ENCODE measurements at places on chromosomes 11 and 22.

DNA sequence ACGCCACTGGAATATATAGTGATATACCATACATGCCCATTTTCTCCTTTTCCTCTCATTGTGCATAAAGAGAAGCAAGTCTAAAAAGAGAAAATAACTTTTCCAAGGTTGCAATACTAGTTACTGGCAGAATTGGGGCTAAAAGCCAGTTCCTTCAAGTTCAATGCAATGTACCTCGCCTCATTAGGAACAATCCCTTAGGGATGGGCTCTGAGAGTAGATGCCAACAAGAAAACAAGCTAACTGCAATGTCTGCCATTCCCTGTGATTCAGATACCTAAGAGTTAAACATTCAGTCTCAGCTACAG, 114.3 kb downstream of the RBFOX2 start:
- peaks cover 58% of the 10 kb centered on the region for H3K4me1 ChIP-seq
- peak overlapping the region; percentile 75 for H3K27ac ChIP-seq
- no peak overlapping the region for H3K4me3 ChIP-seq
- no peaks in the 10 kb centered on the region for H3K27me3 ChIP-seq
- DNase-seq: no peak

DNA sequence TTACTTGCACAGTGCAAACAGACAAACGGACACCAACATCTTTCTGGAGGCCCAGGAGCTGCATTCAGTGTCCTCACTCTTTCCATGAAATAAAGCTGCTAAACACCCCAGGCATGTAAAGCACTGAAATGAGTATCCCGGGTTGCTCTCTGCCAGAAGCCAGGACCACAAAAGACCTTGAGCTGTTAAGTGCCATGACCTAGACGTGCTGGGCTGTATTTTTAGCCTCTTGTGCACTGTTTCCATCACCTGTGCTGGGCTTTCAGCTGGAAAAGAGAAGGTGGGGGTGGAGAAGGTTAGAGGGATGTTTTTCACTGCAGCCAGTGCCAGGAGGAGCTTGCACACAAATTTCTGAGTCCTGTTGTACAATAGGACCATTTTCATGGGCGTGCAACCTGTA, 3.4 kb upstream of the KREMEN1 start:
- no peak for DNase-seq
- no peaks in the 10 kb centered on the region for H3K36me3 ChIP-seq

DNA sequence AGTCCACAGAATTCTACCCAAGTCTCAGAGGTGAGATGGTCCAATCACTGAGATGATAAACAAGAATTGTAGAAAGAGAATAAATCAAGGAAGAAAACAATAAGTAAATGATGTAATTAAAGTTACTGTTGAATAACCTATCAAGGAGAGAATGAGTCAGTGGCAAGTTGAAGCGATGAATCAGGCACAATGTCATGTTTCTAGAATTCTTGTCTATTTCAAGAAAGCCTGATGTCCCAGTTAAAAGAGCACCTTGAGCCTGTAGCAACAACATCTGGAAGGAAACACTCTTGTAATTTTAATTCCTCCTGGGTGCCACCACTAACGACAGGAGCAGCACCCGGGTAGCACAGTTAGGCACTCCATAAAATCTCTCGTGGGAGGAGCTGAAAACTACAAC, 67.9 kb upstream of the SLC35C1 start:
- DNase-seq: no peak
- peaks cover 15% of the 10 kb centered on the region for H3K4me1 ChIP-seq
- H3K27ac ChIP-seq: peak overlapping the region; percentile 86
- no peaks in the 10 kb centered on the region for H3K27me3 ChIP-seq
- no peak overlapping the region for H3K4me3 ChIP-seq
- no peaks in the 10 kb centered on the region for H3K36me3 ChIP-seq

GRCh38 chr22:38141217-38141973, 30.9 kb upstream of the BAIAP2L2 start:
- no peak overlapping the region for H3K27ac ChIP-seq
- H3K4me1 ChIP-seq: peaks cover 23% of the 10 kb centered on the region
- DNase-seq: no peak
- no peaks in the 10 kb centered on the region for H3K27me3 ChIP-seq
- H3K36me3 ChIP-seq: no peaks in the 10 kb centered on the region

GRCh38 chr11:77981346-77981947, 13.0 kb downstream of the INTS4 start:
- H3K36me3 ChIP-seq: peaks cover 53% of the 10 kb centered on the region
- H3K27me3 ChIP-seq: no peaks in the 10 kb centered on the region
- DNase-seq: no peak
- no peak overlapping the region for H3K27ac ChIP-seq
- no peaks in the 10 kb centered on the region for H3K4me1 ChIP-seq

DNA sequence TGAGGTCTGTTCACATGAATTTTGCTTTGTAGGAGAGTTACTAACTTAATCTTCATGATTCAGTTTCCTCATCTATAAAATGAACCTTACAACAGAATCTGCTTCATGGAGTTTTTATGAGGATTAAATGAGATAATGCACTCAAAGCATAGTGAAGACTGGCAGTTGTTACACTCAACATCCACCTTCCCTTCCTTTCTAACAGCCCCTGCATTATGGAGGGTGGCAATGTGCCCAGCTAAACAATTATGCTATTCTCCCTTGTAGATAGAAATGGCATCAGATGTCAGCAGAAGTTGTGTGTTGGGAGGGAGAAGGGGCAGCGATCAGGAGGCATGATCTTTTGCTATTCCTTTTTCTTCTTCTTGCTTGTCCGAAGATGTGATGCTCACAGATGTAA, 6.5 kb downstream of the POU2AF1 start:
- H3K4me1 ChIP-seq: no peaks in the 10 kb centered on the region
- no peak overlapping the region for H3K4me3 ChIP-seq
- no peaks in the 10 kb centered on the region for H3K36me3 ChIP-seq
- no peak overlapping the region for H3K27ac ChIP-seq
- H3K27me3 ChIP-seq: no peaks in the 10 kb centered on the region

DNA sequence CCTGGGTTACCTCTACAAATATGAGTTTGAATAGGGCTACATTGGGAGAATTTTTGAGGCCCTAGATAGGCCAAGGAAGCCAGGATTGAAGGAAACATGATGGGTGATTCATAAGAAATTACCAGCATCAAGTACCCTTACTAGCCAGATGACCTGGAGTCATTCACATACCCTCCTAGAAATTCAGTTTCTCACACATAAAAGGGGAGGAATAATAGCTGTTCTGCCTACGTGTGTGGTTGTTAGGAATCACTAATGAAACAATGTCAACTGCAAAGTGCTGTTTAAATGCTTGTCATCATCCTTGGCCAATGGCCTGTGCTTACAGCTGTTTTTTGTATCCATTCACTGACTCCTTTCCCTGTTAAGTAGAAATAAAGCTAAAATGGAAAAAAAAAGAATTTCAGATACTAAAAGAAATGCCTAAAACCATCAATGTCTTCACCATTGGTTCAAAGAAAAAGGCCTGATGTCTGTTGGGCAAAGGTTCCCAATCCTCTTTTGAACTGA, 114.4 kb downstream of the NCAM1 start:
- H3K4me3 ChIP-seq: no peak overlapping the region
- H3K27me3 ChIP-seq: no peaks in the 10 kb centered on the region
- no peak for DNase-seq
- no peaks in the 10 kb centered on the region for H3K36me3 ChIP-seq
- no peaks in the 10 kb centered on the region for H3K4me1 ChIP-seq

DNA sequence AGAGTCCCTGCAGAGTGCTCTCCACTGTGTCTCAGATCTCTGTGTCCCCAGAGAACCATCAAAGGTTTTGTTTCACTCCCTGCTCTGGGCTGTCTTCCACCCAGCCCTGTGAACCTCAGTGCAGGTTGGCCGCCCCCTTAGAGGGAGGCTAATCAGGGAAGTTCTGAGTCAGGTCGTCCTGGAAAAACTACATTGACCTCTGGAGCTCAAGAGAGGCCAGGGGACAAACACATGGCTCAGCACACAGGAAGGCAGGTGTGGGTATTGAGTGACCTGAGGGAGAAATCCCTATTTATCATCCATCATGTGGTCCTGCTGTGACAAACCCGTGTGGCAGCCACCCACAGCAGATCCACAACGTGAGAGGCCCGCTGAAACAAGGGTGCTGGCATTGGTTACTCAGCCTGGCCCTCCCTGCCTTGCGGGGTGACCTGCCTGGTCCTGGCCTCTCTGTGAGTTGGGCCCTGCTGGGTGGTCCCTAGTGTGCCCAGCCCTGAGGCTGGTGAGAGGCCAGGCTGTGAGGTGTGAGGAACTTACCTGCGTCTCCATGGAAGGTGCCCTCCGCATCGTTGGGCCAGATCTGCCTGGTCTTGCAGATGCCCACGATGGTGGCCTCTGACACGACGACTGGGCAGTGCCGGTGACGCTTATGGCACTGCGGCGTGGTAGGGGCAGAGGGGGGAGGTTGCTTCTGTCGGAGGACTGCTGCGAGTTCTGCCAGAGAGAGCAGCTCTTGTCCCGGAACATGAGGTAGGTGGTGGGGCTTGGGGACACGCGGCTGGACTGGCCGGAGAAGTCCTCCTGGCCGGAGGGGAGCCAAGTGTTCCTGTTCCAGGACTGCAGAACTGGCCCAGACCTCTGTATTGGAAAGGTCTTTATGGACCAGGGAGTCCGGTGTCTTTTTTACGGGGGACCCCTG, 669 bp upstream of the BCR start:
- peaks cover 30% of the 10 kb centered on the region for H3K36me3 ChIP-seq
- DNase-seq: no peak
- peak overlapping the region; percentile 76 for H3K4me3 ChIP-seq
- peak overlapping the region; percentile 71 for H3K27ac ChIP-seq

DNA sequence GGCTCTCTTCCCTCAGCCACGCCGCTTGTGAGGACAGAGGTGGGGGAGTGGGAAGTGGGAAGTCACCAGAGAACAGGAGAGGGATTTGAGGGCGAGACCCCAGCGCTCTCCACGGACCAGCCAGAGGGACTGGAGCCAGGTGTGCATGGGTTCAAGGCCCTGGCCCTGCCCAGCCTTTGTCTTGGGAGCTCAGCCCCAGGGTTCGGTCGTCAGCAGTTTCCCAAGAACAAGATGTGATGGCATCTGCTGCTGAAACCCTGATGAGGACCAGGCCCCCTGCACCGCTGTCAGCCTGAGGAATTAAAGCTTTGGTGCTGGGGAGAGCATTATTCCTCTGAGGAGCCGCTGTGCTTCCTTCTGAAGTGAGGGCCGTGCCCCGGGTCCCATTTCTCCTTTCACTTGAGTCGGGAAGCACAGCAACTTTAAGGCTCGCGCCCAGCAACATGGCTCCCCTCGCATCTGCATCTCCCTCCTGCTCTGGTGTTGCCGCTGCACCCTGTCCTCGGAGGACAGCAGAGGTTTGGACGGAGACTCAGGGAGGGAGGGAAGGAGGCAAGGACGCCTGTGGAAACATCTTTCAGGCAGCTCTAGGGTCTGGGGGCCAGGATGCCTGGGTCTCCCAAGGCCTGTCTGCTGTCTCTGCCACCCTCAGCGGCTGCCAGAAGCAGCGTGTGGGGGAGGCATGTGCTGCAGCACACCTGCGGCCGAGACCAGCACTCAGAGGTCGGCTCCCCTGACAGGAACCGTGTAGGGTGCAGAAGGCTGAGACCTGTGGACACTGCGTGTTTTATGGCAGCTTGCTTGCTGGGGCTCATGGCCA, 3.8 kb downstream of the IFITM5 start:
- no peak overlapping the region for H3K27ac ChIP-seq
- H3K4me1 ChIP-seq: no peaks in the 10 kb centered on the region
- H3K36me3 ChIP-seq: no peaks in the 10 kb centered on the region
- no peak for DNase-seq
- H3K4me3 ChIP-seq: no peak overlapping the region

DNA sequence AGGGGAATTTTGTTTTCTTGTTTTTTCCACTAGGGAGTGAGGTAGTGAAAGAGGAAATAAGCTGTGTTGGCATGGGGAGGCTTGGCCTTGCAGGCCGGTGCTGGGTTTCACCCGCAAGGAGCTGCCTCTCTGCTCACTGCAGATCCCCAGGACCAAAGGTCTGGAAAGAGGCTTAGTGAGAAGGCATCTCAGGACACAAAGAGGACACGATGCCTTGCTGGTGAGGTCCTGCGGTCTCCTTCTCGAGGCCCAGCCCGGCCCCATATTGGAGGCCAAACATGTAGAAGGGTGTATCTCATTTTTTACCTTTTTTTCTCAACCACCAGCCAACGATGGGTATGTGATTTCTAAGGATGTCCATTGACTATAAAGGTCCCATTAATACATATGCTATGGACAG, 17.6 kb downstream of the TIMP3 start:
- no peak overlapping the region for H3K4me3 ChIP-seq
- no peak overlapping the region for H3K27ac ChIP-seq
- no peaks in the 10 kb centered on the region for H3K36me3 ChIP-seq
- H3K27me3 ChIP-seq: no peaks in the 10 kb centered on the region

- H3K4me1 ChIP-seq: no peaks in the 10 kb centered on the region
- H3K36me3 ChIP-seq: no peaks in the 10 kb centered on the region
These were observed 24.7 kb downstream of the PARVA start for GRCh38 chr11:12402025-12402424.

- no peak overlapping the region for H3K27ac ChIP-seq
- H3K27me3 ChIP-seq: peaks cover 22% of the 10 kb centered on the region
- no peaks in the 10 kb centered on the region for H3K4me1 ChIP-seq
- peak; percentile 48 for DNase-seq
- no peaks in the 10 kb centered on the region for H3K36me3 ChIP-seq
These were observed 64.2 kb downstream of the NFAM1 start for GRCh38 chr22:42367980-42368378.

DNA sequence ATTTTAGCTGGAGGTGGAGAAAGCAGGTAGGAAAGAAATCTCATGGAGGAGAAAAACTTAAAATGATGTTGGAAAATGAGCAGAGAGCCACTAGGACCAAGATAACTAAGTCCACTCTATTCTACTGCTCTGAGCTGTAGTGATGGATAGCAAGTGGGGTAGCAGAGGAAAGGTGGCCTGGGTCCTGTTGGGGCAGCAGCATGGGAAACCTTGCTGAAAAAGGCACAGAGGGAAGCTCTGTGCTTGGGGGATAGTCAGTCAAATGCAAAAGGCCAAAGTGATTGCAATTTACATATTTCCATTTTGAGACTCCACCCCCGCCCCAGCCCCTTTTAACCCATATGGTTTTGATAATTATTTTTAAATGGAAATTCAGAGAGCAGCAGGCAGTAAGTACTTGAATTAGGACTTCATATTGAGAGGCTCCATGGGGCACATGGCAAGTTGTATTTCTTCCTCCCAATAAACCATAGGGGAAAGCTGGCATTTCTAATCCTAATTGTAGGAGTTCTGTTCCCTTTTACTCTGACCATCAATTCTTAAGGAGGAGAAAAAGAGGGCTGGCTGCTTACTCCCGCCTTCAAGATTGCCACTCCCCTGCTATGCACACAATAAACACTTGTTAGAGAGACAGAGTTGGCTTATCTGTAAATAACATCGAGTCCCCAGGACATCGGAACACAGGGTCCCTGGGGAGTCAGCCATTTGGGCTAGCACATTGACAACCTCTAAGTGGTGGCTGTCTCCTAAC, 1341.5 kb upstream of the TENM4 start:
- no peaks in the 10 kb centered on the region for H3K27me3 ChIP-seq
- no peak overlapping the region for H3K27ac ChIP-seq
- no peak for DNase-seq
- no peaks in the 10 kb centered on the region for H3K36me3 ChIP-seq
- H3K4me1 ChIP-seq: no peaks in the 10 kb centered on the region

DNA sequence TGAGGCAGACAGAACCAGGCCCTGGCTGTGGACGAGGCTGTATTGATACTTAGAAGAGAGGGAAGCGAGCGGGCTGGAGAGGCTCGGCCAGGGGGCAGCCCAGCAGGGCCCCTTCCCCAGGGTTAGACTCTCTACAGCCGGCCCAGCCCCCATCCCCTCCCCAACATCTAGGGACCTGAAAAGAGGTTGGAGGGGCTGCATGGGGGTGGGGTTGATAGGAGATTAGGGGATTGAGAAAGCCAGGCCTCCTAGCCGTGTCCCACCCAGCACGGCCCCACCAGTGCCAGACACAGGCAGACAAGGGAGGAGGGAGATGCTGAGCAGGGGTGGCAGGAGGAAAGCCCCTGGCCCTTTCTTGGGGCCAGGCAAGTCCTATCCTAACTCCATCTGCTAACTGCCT, 5.7 kb downstream of the LSP1 start:
- H3K4me1 ChIP-seq: peaks cover 10% of the 10 kb centered on the region
- no peak overlapping the region for H3K4me3 ChIP-seq
- H3K27ac ChIP-seq: no peak overlapping the region
